ENCODE measurements at places on chromosomes 11 and 22. TPM values are rescaled to one million over a fixed set of nuclear protein-coding genes. Genes with fewer than 3 reads are reported as not detected.
A peak's percentile ranks its signal among the peaks of the same experiment; 100 is the strongest.

Gene OR51E2
- not detected for total RNA-seq

Gene MOV10L1
- not detected for total RNA-seq

Gene PARVA
- total RNA-seq = 0.19 TPM

Gene CHST1
- total RNA-seq = not detected

Gene POTEH
- not detected for total RNA-seq

Gene CCDC73
- not detected for total RNA-seq

DNA sequence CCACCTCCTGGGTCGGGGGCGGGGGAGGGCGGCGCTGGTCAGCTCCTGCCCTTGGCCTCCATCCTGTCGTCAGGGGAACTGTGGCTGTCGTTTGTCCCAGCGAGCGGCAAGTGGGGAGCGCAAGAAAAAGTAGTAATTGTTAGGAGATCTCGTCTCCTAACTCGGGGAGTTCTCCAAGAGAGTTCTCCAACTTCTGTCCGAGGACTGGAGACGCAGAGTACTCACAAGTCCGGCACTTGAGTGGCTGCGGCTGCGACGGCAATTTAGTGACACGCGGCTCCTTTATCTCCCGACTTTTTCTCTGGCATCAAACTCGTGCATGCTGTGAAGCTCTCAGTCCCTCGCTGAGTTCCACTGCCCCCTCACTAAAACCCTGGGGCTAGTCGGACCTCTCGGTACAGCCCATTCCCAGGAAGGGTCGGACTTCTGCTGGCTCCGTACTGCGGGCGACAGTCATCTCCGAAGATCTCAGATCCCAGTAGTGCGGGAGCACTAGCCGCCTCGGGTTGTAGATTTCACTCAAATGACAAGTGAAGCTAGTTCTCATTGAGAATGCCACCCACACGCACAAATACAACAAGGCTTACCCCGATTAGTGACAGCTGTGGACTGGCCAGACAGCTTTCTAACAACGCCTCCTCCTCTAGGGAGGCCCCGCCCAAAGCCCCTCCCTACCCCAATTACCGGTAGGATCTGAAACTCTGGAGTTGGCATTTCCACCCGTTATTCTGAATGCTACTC, at the start of gene PGR:
Gene PGR (minus strand): TSS at position 611 of the 741 bp plus-strand sequence. CDS start 743 bp downstream, outside the sequence.
- DNase-seq = no peak

GRCh38 chr11:68843052-68843561, 1.4 kb upstream of the CPT1A start:
- DNase-seq = peak; percentile 68

DNA sequence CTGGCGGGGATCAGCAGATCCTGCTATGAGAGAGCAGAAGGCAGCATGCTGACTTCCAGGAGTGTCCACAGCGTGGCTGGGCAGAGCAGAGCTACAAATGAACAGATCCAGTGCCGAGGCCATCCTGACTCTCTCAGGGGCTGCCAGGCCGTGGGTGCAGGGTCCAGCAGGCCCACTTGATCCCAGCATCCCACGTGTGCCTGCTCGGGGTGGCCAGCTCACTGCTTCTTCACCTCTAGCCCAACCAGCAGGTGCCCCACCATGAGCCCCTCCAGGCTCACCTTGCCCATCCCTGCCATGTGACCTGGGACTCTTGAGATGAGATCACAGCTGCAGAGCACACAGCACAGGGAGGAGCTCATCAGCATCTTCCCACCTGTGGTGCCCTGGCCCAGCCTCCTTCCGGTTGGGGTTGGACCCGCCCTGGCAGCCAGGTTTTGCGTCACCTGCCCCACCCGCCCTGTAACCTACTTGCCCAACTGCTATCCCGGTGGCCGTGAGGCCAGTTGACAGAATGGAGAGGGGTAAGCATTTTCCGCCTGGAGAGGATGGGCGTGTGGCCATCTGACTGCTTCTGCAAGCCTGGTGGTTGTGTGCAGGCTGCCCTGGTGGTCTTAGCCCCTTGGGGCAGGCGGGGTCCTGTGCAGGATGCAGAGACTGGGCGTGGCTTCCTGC, 11.0 kb downstream of the TANGO2 start:
- no peak for DNase-seq

- DNase-seq = no peak
Observed at GRCh38 chr11:18791207-18791968, at the start of gene PTPN5. Gene PTPN5, minus strand, starts transcription at chr11:18791798. Its CDS starts 19,840 bp downstream, at chr11:18771958.

DNA sequence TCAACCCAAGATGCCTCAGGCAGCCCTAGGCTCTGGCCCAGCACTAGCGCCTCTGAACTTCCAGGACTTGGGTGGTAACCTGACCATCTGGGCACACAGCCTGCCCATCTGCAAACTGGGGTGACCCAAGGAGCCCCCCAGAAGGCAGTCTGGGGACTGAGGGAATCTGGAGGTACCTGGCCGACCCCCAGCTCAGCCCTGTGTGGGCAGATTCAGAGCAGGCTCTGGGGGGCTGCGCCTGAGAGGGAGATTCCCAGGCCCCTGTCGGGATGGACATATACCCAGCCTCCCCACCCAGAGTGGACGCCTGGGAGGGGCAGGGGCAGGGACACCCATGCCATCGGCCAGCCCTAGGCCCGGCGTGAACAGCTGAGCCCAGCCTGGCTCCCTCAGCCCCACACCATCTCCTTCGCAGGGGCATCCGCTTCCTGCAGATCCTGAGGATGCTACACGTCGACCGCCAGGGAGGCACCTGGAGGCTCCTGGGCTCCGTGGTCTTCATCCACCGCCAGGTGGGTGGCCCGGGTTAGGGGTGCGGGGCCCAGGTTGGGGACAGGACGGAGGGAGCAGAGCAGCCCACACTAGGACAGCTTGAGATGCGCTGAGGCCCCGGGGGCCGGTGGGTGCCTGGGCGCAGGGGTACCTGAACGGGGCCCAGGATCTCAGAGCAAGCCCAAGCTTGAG, 126.9 kb downstream of the KCNQ1 start:
- DNase-seq = no peak

DNA sequence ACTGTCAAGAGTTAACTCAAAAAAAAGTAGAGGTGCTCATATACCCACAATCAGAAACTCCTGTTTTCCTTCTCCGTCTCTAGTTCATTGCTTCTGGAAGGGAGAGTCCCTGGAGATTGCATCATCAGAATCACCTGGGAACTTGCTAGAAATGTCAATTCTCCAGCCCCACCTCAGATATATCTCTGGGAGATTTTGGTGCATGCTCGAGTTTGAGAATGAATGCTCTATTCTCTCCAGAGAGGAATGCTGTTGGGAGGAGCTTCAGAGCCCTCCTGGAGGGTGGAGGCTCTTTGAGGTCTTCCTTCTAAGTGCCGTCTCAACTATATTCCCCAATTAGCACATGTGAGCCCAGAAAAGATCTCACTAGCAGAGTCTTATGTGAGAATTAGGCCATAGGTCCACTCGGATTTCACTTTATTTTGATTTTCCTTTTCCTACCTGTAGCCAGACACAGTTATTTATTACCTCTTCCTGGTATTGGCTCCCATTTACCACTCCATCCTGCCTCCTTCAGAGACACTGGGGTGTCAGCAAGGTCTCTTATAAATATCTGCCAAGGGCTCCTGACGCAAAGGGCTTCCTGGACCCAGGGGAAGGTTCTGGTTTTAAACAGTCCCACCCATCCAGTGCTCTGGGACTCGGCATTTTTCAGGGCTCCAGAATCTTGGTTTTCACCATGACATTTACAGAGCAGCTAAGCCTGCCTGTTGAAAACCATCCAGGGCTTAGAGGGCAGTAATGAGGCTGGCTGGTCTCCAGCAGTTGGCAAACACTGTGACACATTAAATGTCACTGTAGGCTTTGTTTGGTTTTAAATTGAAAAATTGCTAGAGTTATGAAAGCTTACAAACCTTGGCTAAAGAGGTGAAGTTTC, 136.2 kb downstream of the CD44 start:
- no peak for DNase-seq

DNA sequence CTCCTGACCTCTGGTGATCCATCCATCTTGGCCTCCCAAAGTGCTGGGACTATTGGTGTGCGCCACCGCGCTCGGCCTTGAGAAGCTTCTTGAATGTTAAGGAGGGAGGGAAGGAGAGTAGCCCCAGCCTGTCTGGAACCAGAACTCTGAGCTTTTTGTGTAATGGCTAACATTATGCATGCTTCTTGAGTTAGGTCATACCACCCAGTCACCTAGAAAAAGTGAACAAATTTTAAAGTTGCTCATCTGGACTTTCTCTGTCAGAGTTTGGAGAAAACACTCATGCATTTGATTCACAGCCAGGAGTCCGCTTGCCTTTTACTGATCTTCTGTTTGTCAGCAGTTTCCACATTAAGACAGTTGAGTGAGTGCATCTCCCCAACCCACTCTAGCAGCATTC, 82.1 kb downstream of the PPP6R3 start:
- no peak for DNase-seq

DNA sequence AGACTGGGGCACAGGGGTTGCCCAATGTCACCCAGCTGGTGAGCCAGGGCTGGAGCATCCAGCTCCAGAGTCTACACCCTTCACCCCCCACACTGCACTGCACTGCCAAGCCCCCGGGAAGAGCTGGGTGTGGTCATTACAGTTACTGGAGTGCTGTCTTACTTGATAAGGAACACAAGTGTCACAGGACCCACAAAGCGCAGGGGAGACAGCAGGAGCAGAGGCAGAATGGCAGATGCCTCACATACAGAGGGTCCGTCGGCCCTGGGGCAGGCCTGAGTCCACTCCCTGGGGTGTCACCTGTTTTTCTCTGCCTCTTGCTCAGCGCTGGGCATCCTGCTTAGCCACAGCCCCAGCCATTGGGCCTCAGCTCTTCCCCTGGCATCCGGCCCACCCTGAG, 7.7 kb downstream of the IL2RB start:
- DNase-seq = peak; percentile 48

- DNase-seq = no peak
Observed at GRCh38 chr11:2214527-2215229, 43.1 kb upstream of the TH start.

- DNase-seq = no peak
Observed at GRCh38 chr11:107252429-107253161, 205.0 kb downstream of the CWF19L2 start.

- DNase-seq = no peak
Observed at GRCh38 chr11:98679673-98680072, 341.1 kb upstream of the CNTN5 start.

DNA sequence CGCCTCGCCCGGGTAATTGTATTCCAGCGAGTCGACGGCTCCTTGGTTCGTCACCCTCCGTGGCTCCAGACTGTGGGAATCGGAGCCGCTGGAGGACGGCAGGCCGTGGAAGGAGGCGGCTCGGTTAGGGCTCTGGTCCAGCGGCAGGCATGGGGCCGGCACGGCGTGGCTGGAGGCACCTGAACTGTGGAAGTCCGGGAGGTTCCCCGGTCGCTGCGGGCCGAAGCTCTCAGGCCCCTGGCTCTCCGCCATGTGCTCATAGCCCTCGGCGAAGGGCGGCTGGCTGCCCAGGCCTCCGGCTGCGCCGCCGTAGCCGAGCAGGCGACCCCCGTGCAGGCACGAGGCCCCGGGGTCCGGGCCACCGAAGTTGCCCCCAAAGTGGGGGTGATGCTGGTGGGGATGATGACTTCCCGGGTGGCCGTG, 1.7 kb downstream of the MN1 start:
- no peak for DNase-seq

GRCh38 chr11:116517584-116517983, 255.2 kb downstream of the BUD13 start:
- no peak for DNase-seq
